ENCODE measurements at places on chromosomes 2 and 18.

DNA sequence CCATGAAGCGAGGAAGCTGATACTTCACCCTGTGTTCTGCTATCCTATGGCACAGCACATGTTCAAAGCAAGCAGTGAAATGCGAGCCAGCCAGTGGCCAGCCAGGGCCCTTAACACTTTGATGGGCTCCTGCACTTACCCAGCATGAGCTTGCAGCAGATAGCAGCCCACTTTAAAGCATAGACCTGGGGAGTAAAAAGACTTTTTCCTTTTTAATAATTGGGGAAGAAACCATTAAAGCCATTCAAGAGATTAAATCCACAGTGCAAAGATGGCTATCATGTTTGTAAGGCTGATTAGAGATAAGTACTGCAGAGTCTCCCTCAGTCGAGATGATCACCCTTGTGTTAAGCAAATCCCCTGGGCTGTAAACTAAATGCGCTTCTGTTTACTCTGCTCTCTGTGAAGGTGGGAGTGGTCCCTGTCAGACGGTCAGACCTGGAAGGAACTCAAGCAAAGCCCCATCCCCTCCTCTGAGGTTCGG is 15.7 kb downstream of the CCBE1 start:
- no peak for DNase-seq

- DNase-seq = no peak
Measured at GRCh38 chr2:177666408-177666807, 273.8 kb downstream of the AGPS start.

DNA sequence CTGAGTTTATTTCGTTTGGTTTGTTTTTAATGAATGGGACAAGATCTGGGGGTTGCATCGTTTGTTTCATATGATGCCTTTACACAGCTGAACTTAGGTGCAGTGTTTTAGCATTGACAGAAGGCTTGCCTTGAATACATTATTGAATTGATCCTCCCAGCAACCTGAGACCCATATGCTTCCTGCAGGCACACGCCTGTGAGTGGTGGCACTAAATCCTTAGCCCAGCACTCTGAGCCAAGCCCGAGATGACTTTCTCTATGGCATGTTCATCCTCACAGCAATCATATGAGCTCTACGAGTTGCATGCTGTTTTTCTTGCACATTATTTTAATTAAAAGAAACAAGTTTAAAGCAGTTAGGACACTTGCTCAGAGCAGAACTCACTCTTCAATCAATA is 47.8 kb upstream of the AGAP1 start:
- no peak for DNase-seq

DNA sequence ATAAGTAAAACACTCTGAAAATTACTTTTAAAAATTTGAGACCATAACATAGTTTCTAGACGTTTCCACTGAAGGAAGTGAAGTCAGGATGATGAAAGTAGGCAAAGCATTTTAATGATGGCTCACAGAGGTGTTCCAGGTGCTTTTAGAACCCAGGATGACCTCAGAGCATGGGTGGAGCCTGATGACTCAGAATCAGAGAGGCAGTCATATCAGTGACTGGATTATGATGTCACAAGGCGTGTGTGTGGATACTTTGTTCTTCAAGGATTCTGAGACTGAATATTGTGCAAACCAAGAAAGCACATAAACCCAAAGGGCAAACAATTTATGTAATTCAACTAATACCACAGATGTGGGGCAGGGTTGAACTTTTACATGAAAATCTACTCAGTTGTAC is 208.0 kb upstream of the FBXO11 start:
- DNase-seq = no peak

- DNase-seq = peak; percentile 17
Measured at GRCh38 chr2:133855526-133855925, 287.3 kb upstream of the NCKAP5 start.

- no peak for DNase-seq
Measured at GRCh38 chr2:69131983-69132675, 119.2 kb downstream of the ANTXR1 start.

DNA sequence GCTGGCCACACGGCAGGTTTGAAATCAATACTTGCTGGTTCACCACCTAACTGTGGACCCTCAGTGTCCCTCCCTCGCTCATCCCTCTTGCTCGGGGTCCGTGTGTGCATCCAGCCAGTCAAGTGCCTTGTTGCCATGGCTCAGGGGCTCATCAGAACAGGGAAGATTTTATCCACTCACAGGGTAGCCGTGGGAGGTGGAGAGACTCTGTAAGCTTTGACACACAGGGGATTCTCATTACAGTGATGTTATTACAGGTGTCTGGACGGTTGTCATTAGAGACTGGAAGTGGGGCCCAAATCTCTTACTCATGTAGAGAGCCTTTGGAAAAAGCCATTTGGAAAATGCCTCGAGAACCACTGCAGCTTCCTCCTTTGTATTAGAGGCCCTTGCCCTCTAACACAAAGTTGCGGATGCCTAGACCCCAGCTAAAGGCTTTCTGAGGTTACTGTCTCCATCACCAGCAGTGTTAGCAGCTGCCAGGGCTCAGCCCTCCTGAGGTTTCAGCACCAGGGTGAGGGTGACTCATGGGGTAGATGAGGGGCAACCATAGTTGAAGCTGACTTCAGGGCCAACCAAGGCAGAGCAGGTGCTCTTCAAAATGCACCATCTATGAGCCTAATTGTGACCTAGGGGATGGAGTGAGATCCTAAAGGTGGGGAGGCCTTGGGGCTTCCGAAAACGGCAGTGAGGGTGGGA is 195.6 kb downstream of the CLIP4 start:
- no peak for DNase-seq

- DNase-seq = no peak
Measured at GRCh38 chr2:113219525-113219888, 45.7 kb downstream of the PSD4 start.

DNA sequence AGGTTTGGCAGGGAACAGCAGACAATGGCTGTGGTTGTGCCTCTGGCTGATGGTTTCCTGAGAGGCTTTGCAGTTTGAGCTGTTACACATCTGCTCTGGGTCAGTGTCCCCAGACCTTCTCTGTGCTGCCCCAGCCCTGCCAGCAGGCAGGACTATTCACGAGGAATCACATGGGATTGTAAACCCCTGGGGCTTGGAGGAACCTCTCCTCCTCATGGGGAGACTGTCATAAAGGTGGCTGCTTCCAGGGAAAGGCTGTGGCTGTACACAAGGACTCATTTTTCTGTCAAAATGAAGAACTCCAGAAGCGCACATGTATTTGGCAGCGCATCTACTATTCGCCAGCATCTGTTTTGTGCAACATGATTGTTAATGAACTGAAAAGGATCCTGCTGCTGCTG is 142.6 kb upstream of the CYP1B1 start:
- DNase-seq = no peak

GRCh38 chr2:174836377-174836994 is 72.2 kb upstream of the CHRNA1 start:
- DNase-seq = no peak

DNA sequence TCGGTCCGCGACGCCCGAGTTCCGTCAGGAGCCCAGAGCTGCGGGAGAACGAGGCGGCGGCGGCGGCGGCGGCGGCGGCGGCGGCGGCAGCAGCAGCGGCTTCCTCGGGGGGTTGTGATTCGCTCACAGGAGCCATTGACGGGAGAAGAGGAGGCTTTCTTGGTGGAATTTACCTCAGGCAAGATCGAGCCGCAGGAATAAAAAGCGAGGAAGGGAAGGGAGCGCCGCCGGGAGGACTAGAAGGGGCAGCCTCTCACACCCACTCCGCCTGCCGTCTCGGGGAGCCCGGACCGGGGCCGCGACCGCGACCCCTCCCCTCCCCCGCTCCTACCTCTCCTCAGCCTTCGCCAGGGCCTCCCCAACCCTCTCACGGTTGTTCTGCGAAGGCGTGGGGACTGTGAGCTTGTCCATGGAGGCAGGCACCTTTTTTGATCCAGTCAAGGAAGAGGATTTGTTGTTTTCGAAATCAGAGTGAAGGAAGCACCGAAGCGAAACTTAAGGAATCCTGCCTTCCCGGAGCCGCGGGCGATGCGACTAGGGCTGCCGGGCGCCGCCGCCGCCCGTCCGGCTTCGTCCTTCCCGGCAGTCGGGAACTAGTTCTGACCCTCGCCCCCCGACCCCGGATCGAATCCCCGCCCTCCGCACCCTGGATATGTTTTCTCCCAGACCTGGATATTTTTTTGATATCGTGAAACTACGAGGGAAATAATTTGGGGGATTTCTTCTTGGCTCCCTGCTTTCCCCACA is 506 bp downstream of the BMPR2 start:
- DNase-seq = no peak

- DNase-seq = no peak
Measured at GRCh38 chr2:231655894-231656293, 52.4 kb upstream of the PTMA start.

- DNase-seq = no peak
Measured at GRCh38 chr2:74385396-74385795, 5.3 kb upstream of the DCTN1 start.

- no peak for DNase-seq
Measured at GRCh38 chr2:127771756-127772155, 39.2 kb downstream of the WDR33 start.

DNA sequence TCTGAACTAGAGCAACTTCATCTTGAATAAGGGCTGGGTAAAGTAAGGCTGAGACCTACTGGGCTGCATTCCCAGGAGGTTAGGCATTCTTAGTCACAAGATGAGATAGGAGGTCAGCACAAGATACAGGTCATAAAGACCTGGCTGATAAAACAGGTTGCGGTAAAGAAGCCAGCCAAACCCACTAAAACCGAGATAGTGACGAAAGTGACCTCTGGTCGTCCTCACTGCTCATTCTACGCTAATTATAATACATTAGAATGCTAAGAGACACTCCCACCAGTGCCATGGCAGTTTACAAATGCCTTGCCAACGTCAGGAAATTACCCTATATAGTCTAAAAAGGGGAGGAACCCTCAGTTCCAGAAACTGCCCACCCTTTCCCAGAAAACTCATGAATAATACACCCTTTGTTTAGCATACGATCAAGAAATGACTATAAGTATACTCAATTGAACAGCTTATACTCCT is 109.1 kb downstream of the FIGN start:
- no peak for DNase-seq

GRCh38 chr2:201263779-201264178 is 3.4 kb downstream of the CASP8 start:
- no peak for DNase-seq

DNA sequence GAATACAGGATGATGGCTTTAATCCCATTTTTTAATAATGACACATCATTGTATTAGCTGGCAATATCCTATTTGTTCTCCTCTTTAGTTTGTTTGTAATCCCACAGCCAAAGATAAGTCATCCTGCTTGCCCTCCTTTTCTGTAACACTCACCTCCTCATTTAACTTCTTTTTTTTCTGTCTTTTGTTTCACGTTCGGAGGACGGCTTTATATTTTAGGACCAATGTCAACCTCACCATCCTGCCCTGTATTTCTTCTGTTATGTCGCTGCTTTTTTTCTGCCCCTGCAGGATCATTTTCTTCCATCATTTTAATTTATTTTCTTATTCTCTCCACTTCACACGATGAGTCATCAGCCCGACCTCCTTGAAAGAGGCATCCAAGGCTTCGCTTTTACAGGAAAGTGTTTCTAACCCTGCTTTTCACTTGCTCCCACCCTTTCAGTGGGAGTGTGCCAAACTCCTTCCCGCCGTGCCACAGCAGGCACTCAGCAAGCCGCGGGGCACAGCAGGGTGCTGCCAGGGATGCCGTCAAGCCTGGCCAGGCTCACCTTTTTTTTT is 11.4 kb downstream of the RAB31 start:
- DNase-seq = no peak

GRCh38 chr2:54641988-54642387 is 81.5 kb upstream of the EML6 start:
- no peak for DNase-seq

DNA sequence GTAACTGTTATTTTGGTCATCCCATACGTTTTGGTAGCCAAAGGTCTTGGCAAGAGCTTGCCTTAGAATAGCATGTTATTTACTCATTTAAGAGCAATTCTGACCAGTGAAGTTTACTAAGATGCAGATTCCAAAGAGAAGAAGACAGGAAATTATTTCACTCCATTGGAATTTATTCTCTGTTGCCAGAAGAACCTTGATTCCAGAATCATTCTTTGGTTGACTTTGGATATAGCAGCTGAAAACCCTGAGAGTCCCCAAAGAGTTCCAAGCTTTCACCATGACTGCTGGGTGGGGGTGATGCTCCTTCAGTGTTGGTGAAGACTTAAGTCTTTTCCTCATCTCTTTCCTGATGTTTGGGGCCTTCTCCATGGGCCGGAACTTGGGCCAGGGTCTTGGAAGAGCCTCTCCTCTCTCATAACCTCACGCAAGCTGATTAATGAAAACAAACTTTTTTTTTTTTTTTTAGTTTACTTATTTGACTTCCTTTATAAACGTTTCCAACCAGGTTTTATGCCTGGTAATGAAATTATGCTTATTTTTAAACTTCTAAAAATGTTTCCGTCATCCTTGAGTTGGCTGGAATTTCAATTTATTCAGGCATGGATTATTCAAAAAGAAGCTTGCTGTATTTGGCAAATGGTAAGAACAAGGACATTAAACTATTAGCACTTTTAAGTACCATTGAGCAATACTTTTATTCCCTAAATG is 192.0 kb downstream of the MTX2 start:
- DNase-seq = no peak

DNA sequence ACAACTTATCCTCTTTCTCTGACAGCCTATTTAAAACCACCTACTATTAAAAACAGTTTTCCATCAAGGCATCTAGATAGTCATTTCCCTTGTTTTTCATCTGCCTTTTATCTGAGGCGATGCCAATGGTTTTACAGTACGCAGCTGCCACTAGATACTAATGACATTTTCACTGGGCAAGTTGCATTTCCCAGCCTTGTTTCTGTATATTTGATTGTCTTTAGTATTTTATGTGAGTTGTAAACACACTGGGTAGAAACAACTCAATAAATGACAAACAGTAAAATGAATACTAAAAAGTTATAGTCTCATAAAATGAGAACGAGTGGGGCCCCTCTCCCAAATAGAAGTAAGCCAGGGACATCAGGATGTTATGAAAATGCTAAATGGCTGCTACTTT is 8.9 kb upstream of the DARS1 start:
- no peak for DNase-seq

GRCh38 chr2:156331572-156332283 is 793 bp downstream of the NR4A2 start:
- DNase-seq = no peak

DNA sequence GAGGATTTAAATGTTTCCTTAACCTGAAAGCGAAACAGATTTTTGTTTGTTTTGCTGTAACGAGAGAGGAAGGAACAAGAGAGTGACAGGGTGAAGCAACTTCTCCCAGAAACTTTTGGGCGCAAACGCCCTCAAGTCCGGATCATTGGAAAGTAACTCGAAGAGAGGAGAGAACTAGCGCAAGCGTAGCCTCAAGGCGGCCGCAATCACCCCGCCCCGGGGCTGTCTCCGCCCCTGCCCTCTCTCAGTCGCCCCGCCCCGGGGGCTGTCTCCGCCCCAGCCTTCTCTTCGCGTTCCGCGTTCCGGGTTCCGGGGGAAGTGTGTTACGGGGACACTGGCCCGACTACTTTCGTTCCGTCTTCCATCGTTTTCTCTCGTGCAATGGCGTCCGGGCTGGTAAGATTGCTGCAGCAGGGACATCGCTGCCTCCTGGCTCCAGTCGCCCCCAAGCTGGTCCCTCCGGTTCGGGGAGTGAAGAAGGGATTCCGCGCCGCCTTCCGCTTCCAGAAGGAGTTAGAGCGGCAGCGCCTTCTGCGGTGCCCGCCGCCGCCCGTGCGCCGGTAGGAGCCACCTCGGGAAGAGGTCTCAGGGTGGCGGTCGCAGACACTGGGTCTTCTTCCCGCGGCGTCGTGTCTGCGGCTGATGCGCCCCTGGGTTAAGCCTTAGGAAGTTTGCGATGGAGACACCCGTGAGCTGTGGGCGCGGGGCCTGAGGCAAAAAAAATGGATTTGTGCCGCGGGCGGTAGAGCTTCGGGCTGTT is at the start of gene MRPL44:
Gene MRPL44 (plus strand): TSS at position 372 of the 760 bp plus-strand sequence. CDS start 10 bp downstream, at position 382.
- DNase-seq = peak; percentile 88

- no peak for DNase-seq
Measured at GRCh38 chr2:9945596-9945995, 5.9 kb upstream of the GRHL1 start.

Data from NCI-H1048 (cell line).